ENCODE measurements at places on chromosomes 5 and 9. TPM values are rescaled to one million over a fixed set of nuclear protein-coding genes. Genes with fewer than 3 reads are reported as not detected.

GZMA gene
- 5.4 TPM for total RNA-seq

- no peak for DNase-seq
- H3K27ac ChIP-seq: peak overlapping the region; percentile 95
- no peaks in the 10 kb centered on the region for H3K36me3 ChIP-seq
- H3K4me1 ChIP-seq: no peaks in the 10 kb centered on the region
- no peak overlapping the region for H3K4me3 ChIP-seq
Measured at GRCh38 chr9:35938474-35939356, 19.2 kb downstream of the OR2S2 start.

DNA sequence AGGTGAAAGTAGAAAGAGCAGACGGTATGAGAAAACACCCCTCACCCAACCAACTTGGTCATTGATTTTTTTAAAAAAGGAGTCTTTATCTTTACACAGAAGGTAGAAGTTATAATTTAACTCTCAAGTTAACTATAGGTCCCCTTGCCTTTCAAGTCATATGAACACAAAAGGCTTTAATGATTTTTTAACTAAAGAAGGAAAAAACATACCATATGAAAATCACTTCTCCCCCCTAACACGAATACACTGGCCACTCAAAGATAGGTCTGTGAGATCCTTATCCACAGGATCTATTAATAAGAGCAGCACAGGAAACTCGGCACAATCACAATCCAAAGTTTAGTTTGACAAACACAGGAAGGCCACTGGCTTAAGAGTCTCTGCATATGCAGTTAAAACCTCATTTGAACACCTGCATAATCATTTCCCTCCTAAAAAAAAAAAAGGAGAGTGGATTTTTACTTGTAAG lies 138.0 kb downstream of the ENC1 start:
- no peak overlapping the region for H3K27ac ChIP-seq
- H3K36me3 ChIP-seq: no peaks in the 10 kb centered on the region
- no peak overlapping the region for H3K4me3 ChIP-seq
- no peaks in the 10 kb centered on the region for H3K4me1 ChIP-seq
- H3K27me3 ChIP-seq: no peaks in the 10 kb centered on the region

TLX3 gene
- not detected for total RNA-seq

BAAT gene
- total RNA-seq: not detected

CYLC2 gene
- not detected for total RNA-seq

All from aorta (tissue), 5 donors.